ENCODE measurements at places on chromosomes 1 and 21.

DNA sequence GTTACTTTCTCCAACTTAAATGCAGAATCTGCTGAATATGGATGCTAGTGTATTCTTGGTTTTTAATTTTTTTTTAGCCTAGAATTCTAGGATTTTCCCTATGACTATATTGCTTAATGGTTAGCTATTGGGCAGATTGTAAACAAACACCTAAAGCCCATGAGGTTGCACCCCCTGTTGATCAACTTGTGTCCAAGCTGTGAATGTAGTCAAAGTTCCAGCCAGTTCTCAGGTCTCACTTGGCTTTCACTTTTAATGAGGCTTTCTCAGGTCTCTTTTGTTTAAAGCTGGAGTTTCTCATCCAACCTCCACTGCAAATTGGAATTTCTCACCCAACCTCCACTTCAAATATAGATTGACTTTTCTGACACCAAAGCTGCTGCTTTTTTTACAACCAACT lies 35.9 kb downstream of the FCER1A start:
- no peak for DNase-seq

DNA sequence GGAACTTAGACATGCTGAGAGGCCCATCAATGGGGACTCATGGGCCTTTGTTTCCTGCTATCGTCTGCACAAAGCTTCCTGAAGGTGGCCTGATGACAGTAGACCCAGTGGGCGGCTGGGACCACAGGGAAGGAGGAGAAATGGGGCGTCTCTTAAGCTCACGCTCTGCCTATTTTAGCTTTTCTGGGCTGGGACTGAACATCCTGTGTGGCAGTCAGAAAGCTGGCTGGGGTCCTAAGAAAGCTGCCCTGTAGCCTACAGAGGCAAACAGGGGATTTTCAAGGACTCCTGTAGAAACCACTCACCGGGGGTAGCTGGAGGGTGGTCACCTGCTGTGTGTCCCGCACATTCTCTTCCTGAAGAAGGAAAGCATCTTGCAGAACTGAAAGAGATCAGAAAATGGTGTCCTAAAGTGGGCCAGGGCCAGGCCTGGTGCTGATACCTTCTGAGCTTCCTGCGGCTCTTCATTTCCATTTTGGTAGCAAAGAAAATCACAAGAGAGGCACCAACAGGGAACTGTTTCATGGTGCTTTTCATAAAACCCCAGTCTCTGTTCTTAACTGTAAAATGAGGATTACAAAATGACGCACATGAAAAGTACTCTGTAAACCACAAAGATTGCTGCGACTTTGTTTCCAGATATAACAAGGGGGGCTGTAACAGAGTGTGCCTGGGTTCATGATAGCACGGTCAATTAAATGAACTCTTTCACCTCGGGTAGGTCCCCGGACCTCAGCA lies 8.6 kb downstream of the ZNF496 start:
- DNase-seq: no peak

GRCh38 chr1:246302711-246303317 lies 204.3 kb downstream of the SMYD3 start:
- DNase-seq: no peak

DNA sequence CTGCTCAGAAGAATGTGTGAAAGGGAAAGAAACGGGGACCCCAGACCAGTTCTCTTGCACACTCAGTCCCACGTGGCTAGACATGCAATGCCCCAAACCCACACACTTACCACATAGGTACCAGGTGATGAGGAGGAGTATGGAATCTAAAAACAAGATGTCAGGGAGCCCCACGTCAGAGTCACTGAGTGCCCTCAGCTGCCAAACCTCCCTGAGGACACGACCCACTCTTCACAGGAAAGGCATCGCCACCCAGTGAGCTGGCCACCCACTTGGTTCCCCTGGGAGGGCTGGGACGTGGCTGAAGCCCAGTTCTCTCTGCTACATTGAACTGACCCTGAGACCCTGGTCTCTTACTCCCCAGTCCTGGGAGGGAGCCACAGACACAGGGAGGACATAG lies 41.4 kb downstream of the MRPL37 start:
- no peak for DNase-seq

DNA sequence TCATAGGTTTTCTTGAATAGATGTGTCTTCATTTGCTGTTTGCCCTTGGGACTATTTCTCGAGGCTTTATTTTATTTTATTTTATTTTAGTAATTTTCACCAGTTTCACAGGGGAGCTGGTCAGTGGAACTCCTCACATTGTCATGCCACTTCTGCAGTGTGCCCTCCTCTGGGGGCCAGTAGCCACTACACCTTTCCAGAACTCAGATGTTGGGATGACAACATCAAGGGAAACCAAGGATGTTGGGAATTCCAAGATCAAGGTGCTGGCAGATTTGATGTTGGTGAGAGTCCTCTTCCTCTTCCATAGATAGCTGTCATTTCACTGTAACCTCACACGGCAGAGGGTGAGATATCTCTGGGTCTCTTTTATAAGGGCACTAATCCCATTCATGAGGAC lies 35.5 kb downstream of the SLC26A9 start:
- no peak for DNase-seq

GRCh38 chr1:162062542-162063015 lies 6.9 kb upstream of the NOS1AP start:
- DNase-seq: peak; percentile 56
